ENCODE measurements at places on chromosomes 12 and 14.

- DNase-seq = no peak
These were observed 322.7 kb upstream of the RTL1 start for GRCh38 chr14:101226265-101226602.

- DNase-seq = no peak
These were observed 28.9 kb upstream of the LTA4H start for GRCh38 chr12:96064271-96064670.

GRCh38 chr14:73780391-73780790 is 66.2 kb upstream of the PNMA1 start:
- no peak for DNase-seq

DNA sequence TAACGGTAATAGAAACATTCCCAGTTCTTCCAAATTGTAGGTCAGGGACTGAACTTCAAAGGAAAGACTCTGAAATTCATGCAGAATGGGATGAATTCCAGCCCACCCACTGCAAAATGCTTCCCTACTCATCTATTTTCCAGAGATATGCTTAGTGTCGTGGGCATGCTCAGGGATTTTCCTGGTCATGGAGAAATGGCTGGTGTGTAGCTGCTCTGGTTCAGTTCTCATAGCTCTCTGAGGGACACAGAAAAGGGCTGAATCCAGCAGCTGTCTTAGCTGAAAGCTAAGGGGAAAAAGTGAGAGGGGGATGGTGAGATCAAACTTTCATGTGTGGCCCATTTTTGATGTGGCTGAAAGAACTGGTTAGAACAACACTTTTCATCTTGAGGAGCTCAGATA is 72.9 kb upstream of the KRAS start:
- DNase-seq = no peak

DNA sequence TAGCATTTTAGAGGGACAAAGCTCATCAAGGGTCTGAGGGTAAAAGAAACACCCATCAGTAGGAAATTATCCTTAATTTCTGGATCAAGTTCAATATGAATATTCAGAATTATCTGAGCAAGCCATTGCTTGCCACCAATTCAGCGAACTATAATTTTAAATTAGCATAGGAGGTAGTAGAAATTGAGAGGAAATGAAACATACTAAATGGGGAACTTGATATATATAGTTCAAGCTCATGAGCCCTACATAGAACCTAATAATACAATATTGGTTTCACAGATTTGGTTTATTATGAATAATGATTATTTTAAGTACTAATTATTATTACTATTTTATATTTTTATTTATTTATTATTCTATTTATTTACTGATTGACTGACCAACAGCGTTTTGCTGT is 42.1 kb upstream of the GXYLT1 start:
- DNase-seq = no peak

GRCh38 chr12:95681210-95681765 is 109.3 kb downstream of the NTN4 start:
- DNase-seq = no peak

DNA sequence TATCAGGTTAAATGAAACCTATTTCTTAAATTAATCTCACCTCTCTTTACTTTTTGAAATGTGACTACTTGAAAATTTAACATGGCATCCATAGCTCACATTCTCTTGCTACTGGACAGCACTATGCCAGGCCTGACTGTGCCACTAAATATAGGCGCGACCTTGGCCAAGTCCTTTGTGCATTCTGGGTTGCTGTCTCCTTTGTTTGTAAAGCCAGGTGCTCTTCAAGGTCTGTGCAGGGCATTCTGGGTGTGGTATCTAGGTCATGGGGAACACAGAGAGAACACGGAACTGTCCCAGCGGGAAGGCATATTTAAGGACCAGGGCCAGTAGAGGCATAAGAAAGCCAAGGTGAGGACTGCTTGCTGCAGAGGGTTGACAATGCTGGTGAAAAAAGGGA is 121.2 kb downstream of the ZNF664 start:
- no peak for DNase-seq

DNA sequence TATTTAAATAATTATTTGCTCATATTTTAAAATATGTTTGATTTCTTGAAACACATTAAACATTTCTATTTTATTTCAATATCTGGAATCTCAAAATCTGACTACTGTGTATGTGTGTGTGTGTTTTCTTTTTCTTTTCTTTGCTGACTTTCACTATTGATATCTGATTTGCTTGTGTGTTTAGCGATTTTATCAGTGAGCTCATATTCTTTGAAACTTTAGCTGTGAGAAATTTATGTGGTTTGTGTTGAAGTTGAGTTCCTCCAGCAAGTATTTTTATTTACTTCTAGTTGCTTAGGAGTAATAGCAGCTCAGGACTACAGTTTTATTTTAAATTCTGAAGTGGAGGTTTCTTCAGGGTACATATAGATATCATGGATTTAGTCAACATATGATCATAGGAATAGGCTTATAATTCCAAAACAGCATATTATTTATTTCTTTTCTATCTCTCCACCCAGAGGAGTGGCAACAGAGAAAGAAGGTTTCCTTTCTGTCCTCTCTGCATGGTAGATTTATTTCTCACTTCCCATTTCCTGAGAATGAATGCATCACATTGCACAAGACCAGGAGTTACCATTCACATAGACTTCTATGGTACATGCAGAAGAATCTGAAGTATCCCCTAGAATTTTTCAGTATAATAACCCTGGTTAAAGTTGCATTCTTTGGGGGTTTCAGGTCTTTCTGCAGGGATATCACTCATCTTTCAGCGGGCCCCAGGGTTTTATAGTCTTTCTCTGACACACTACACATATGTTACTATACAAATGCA is 60.5 kb downstream of the PTPRQ start:
- DNase-seq = no peak

GRCh38 chr12:51984657-51985056 is 22.1 kb upstream of the TAMALIN start:
- no peak for DNase-seq

DNA sequence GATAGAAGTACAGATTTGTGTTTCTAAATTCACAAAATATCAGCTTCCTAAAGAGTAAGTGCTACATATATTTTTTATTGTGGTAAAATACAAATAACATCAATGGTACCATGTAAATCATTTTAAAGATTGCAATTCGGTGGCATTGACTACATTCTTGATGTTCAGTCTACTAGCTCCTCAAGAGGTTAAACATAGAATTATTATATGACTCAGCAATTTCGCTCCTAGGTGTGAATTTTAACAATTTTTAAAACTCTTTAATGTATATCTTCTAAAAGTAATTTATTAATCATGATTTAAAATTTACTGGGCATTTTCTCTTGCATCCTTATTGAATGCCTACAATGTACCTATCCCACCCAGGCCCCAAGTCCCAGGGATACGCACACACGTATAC is 29.8 kb upstream of the OAS1 start:
- DNase-seq = no peak

DNA sequence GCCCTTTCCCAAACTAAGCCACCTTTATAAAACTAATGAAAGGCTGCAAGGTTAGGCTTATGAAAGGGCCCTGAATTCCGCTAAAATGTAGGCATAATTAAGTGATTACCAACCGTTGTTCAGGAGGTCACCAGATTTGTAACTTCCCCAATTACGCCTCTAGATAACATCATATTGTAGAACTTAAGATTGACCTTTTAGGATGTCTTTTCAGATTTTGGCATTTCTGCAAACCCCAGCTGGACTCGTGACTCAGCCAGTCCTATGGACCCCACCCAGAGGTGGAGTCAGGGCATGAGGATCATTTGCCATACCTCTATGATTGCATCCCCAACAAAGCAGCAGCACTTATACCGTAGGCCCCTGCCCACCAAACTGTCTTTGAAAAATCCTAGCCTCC is 3.7 kb upstream of the LPCAT3 start:
- DNase-seq = no peak

GRCh38 chr12:119624966-119625365 is 31.4 kb downstream of the TMEM233 start:
- no peak for DNase-seq

- no peak for DNase-seq
These were observed 1.7 kb downstream of the RDH16 start for GRCh38 chr12:56955631-56956256.

- no peak for DNase-seq
These were observed 32.9 kb downstream of the ADIPOR2 start for GRCh38 chr12:1723721-1724120.

GRCh38 chr12:27331927-27332324 is 710 bp upstream of the BMAL2 start:
- DNase-seq = no peak

DNA sequence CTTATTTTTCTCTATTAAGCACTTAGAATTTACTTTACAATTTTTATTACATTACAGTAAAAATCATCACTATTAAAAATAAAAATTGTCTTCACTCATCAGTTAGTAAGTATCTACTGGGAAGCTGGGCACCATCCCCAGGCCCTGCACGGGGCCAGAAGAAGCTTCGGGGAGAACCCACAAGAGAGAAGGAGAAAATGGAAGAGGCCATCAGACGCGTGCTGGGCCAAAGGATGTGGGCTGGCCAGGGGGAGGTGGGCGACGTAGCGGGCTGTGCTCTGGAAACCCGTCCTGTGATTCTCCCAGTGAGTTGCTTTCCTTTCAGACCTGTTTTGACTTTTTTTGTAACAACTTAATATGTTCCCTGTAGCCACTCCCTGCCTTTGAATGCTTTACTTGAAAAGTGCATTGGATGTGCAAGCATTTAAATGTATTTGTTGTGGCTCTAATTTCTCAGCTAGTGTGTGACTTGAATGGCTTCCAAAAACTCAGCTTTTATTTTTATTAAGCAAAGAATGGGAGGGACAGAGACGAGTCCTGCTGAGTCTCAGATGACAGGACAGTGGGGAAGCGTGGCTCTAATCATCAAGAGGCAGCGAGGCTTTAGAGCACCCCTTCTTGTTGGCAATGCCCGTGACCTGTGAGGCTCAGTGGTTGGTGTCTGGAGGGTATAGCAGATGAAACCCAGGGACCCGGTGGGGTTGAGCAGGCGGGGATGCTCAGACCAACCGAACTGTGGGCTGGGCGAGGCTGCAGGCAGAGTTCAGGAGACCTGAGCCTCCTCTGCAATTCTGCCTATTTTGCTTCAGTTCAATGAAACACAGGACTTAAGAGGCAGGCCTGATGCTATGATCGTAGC is 38.8 kb downstream of the SYNE3 start:
- DNase-seq = no peak

GRCh38 chr12:130080205-130080604 is 82.1 kb upstream of the FZD10 start:
- no peak for DNase-seq

DNA sequence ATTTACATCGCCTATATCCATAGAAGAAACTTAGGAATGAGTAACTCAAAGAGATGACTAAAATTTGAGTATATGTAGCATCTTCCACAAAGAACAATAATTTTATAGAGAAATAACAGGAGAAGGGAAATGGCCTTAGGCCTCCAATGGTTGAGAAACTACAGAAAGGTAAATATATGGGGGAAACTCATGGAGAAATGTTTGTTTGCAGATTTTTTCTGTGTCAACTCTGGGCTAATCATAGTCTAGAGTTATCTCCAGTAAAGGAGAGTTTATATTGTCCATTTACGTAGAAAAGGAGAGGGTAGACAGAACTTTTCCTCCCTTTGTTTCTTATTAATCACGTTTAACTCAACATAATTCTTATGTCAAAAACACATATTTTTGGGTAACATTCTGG is 244.2 kb downstream of the GLT1D1 start:
- DNase-seq = no peak

GRCh38 chr14:102255401-102256190 is 49.4 kb downstream of the MOK start:
- DNase-seq = no peak

DNA sequence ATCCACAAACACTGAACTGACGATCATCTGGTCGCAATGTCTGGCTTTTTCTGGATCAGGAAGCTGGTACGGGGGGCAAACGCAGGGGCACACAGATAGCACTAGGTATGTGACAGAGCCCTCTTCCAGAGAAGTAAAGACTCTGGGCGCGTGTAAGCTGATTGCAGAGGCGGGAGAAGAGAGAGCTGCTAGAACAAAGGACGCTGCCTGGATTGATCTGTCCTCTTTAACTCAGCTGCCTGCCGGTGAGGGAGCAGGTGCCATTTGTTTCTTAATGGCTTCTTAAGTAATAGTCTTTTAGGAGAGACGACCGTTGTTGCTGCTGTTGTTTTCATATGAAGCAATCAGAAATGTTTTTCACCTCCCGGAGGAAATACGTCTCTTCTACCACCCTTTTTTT is 77.3 kb downstream of the GLT1D1 start:
- DNase-seq = no peak
